B cell (primary cell): ENCODE measurements at places on chromosomes 7 and 10.

DNA sequence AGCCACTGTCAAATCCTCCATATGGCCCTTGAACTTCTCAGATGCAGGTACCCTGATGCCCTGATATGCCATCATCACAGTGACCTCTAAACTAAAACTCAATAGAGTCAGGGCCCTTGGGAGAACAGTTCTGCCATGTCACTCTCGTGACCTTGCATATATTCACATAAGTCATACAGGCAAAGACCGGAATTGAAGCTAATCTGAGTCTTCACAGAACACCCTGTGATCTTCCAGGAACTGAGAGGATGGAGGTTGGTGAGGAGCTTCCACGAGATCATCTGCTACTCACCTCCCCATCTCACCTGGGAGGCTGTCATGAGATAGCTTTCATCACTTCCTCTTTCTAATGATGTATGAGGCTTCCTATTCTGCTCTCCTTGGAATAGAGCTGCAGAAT, 228.7 kb upstream of the CCDC6 start:
- DNase-seq = peak; percentile 38
- no peak overlapping the region for H3K27ac ChIP-seq
- no peaks in the 10 kb centered on the region for H3K36me3 ChIP-seq
- no peaks in the 10 kb centered on the region for H3K27me3 ChIP-seq
- H3K4me1 ChIP-seq = no peaks in the 10 kb centered on the region

GRCh38 chr7:88756802-88757201, 2.7 kb upstream of the ZNF804B start:
- H3K36me3 ChIP-seq = no peaks in the 10 kb centered on the region
- no peak for DNase-seq
- no peaks in the 10 kb centered on the region for H3K27me3 ChIP-seq
- no peak overlapping the region for H3K4me3 ChIP-seq

DNA sequence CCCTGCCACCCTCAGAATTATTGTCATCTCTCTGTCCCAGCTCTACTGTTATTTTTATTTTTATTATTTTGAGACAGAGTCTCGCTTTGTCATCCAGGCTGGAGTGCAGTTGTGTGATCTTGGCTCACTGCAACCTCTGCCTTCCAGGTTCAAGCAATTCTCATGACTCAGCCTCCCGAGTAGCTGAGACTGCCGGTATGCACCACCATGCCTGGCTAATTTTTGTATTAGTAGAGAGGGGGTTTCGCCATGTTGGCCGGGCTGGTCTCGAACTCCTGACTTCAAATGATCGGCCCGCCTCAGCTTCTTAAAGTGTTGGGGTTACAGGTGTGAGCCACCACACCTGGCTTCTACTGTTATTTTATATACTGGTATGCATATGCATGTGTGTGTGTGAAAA, 11.0 kb downstream of the CALHM2 start:
- no peak overlapping the region for H3K4me3 ChIP-seq
- no peaks in the 10 kb centered on the region for H3K4me1 ChIP-seq
- peaks cover 92% of the 10 kb centered on the region for H3K36me3 ChIP-seq
- no peak for DNase-seq
- H3K27ac ChIP-seq = no peak overlapping the region
- no peaks in the 10 kb centered on the region for H3K27me3 ChIP-seq

GRCh38 chr10:105807935-105808587, 1167.0 kb downstream of the SORCS3 start:
- H3K4me3 ChIP-seq = no peak overlapping the region
- H3K27me3 ChIP-seq = no peaks in the 10 kb centered on the region
- H3K4me1 ChIP-seq = no peaks in the 10 kb centered on the region
- H3K27ac ChIP-seq = no peak overlapping the region
- H3K36me3 ChIP-seq = no peaks in the 10 kb centered on the region

DNA sequence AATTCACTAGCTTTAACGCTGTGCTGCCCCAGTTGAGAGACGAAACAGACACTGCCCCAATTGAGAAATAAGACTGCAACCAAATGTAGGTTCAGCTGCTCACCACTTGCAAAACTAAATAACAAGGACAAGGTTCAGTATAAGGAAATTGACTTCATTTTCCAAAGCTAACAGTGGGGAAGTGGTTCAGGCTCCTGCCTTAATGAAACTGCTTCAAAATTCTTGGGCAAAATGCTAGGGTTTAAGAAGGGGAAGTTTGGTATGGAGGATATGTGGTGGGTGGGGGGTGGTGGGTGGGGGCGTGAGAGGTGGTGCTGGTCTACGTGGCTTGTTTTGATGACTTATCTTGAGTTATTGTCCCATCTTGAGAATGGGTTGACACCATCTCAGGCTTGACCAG, 21.8 kb downstream of the MRPL32 start:
- no peak for DNase-seq
- H3K27me3 ChIP-seq = no peaks in the 10 kb centered on the region
- no peak overlapping the region for H3K27ac ChIP-seq
- no peak overlapping the region for H3K4me3 ChIP-seq
- H3K4me1 ChIP-seq = no peaks in the 10 kb centered on the region

DNA sequence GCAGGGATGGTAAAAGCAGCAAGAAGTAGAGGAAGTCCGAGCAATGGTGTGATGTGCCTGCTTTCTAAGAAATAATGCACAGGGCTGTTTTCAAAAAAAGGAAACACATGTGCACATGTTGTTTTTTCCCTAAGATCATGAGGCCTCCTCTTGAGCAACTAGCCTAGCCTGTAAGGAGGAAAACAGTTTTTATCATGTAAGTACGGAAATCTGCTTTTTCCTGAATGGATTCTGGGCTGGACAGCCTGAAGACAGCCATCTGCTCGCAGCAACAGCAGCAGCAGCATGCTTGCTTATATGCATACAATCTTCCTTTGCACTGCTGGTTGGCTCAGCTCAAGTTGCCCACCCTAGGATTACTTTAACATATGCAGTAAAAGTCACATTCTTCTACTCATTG, 87.1 kb downstream of the HIBADH start:
- H3K4me1 ChIP-seq = no peaks in the 10 kb centered on the region
- DNase-seq = no peak
- H3K36me3 ChIP-seq = no peaks in the 10 kb centered on the region

DNA sequence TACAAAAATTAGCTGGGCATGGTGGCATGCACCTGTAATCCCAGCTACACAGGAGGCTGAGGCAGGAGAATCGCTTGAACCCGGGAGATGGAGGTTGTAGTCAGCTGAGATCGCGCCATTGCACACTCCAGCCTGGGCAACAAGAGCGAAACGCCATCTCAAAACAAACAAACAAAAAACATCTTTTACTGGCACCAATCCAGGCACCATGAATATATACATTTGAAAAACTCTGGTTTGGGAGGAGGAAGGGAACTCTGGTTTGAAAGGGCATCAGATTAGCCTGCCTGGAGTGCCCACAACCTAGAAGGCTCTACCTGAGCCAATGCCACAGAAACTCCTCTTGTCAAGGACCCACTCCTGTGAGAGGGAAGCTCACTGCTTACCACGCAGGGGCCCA, 15.9 kb downstream of the POLL start:
- H3K4me1 ChIP-seq = peaks cover 19% of the 10 kb centered on the region
- DNase-seq = no peak
- H3K4me3 ChIP-seq = no peak overlapping the region
- no peaks in the 10 kb centered on the region for H3K36me3 ChIP-seq

GRCh38 chr10:22218448-22218847, 633 bp upstream of the EBLN1 start:
- H3K27me3 ChIP-seq = no peaks in the 10 kb centered on the region
- H3K4me3 ChIP-seq = no peak overlapping the region
- no peaks in the 10 kb centered on the region for H3K36me3 ChIP-seq
- DNase-seq = no peak
- H3K27ac ChIP-seq = no peak overlapping the region

- H3K27me3 ChIP-seq = no peaks in the 10 kb centered on the region
- no peak overlapping the region for H3K27ac ChIP-seq
- H3K36me3 ChIP-seq = no peaks in the 10 kb centered on the region
- DNase-seq = no peak
- H3K4me3 ChIP-seq = no peak overlapping the region
Observed at GRCh38 chr10:88505680-88506215, 77.4 kb downstream of the RNLS start.

- DNase-seq = no peak
- no peaks in the 10 kb centered on the region for H3K4me1 ChIP-seq
- no peak overlapping the region for H3K27ac ChIP-seq
- H3K36me3 ChIP-seq = no peaks in the 10 kb centered on the region
- peaks cover 10% of the 10 kb centered on the region for H3K27me3 ChIP-seq
Observed at GRCh38 chr7:7017707-7018280, 164.6 kb upstream of the C1GALT1 start.

GRCh38 chr7:83882551-83882950, 233.6 kb upstream of the SEMA3E start:
- no peak overlapping the region for H3K27ac ChIP-seq
- H3K27me3 ChIP-seq = no peaks in the 10 kb centered on the region
- no peak overlapping the region for H3K4me3 ChIP-seq
- no peak for DNase-seq

- H3K36me3 ChIP-seq = no peaks in the 10 kb centered on the region
- DNase-seq = no peak
- H3K4me1 ChIP-seq = peaks cover 49% of the 10 kb centered on the region
- peaks cover 21% of the 10 kb centered on the region for H3K27me3 ChIP-seq
- H3K4me3 ChIP-seq = no peak overlapping the region
- no peak overlapping the region for H3K27ac ChIP-seq
Observed at GRCh38 chr10:125062914-125063230, 97.5 kb downstream of the CTBP2 start.

DNA sequence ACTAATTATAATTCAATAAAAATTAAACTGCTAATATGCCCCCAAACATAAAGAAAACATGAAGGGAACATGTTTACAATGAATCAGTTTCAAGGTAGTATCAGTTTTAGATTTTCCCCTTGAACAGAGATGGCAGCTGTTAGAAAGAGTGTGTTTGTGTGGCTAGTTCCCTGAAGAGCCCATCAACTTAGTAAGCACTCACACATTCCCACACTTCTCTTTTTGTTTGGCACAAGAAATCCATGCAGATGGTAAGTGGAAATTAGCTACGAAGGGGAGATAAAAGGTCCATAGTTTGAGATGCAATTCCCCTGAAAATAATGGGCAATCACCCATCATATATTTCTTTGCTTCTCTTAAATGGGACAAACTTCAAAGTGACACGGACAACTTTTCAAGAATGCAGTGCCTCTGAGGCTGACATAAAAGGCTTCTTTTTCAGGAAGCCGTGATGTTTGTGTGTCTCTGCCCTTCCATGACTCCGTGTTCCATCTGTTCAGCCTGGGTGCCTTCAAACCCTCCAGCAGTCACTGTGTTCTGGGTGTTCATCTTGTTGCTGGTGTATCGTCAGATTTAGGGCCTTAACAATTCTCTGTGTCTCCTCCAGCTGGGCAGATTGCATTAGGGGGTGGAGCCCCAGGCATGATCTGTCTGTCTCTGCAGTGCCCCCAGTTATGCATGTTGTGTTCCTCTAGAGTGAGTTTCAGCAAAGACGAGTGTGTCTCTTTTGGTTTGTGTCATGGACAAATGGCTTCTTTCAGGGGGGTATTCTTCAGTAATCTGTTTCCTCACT, 259.5 kb upstream of the NPY start:
- H3K27ac ChIP-seq = no peak overlapping the region
- no peaks in the 10 kb centered on the region for H3K4me1 ChIP-seq
- no peaks in the 10 kb centered on the region for H3K36me3 ChIP-seq

DNA sequence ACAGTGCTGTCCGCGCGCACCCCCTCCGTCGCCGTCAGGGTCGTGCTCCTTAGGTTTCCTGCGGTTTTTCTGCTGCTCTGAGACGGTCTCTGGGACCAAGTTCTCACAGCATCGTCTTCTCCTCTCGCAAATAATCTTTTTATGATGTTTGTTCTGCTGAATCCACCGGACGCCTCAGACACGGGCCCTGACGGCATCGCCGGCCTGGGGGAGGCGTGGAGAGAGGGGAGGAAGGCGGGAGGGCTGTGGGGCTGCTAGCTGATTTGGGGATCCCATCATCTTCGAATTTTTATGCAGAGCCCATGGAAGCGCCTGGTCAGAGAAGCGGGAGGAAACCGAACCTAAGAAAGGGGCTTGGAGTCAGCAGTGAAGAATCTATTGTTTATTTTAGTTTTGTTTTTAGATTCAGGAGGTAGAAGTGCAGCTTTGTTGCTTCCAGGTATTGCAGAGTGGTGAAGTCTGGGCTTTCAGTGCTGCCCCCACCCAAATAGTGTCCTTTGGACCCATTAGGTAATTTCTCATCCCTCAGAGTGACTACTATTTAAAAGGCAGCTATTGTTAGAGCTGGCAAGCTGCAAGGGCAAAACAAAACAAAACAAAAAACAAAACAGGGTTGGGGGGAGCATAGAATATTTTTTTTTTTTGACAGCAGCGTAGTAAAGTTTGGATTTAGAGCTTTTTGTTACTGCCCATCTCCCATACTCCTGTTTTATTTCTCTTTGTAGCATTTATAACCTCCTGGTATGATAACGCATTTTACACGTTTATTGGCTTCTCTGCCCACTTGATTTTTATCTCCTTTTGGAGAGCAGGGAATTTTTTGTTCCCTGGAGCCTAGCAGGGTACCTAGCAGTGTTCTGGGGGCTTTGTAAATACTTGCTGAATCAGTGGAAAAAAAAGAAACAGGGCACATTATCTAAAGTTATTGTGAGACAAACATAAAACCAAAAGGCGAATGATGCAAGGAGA, 92.6 kb downstream of the SPAG6 start:
- no peaks in the 10 kb centered on the region for H3K36me3 ChIP-seq
- DNase-seq = no peak
- H3K27me3 ChIP-seq = no peaks in the 10 kb centered on the region
- peak overlapping the region; percentile 96 for H3K27ac ChIP-seq
- peaks cover 19% of the 10 kb centered on the region for H3K4me1 ChIP-seq

DNA sequence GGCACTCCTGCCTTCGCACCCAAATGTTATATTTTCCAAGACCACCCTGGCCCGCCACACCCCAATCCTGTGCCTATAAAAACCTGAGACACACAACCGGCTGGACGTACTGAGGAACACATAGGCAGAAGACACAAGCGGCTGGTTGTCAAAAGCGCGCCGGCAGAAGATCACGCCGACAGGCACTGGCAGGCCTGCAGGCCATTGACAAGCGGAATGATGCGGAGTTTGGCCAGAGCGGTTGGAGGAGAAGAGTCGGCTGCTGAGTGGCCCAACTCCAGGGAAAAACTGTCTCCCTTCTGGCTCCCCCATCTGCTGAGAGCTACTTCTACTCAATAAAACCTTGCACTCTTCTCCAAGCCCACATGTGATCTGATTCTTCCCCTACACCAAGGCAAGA, 39.7 kb upstream of the SAMD8 start:
- H3K36me3 ChIP-seq = no peaks in the 10 kb centered on the region
- no peak overlapping the region for H3K4me3 ChIP-seq
- H3K4me1 ChIP-seq = no peaks in the 10 kb centered on the region
- H3K27me3 ChIP-seq = no peaks in the 10 kb centered on the region
- H3K27ac ChIP-seq = no peak overlapping the region
- no peak for DNase-seq
